Stimulated activated CD4-positive, alpha-beta T cell treated with anti-CD3 and anti-CD28 coated beads, TNF-alpha, amount 100 ng/mL, for 4 hours (primary cell): ENCODE measurements at places on chromosomes 12 and 14.

GRCh38 chr14:52076334-52076733 lies 7.5 kb upstream of the NID2 start:
- no peak for DNase-seq

DNA sequence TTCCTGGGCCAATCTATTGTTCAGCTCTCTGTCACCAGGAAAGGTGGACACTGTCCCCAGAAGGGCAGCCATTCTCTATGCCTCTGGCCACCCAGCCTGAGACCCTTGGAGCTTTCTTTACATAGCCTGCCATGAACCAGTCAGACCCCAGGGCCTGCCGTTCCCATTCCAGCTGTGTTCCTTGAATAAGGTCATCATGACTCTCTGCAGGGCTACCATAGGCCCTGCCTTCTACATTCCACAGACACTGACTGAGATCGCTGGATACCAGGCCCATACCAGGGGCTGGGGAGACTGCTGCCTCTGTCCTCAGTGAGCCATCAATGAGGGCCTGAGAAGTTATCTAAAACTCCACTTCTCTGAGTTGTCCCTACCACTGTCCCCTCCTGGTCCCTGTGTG lies 75.5 kb downstream of the SYNE3 start:
- no peak for DNase-seq

DNA sequence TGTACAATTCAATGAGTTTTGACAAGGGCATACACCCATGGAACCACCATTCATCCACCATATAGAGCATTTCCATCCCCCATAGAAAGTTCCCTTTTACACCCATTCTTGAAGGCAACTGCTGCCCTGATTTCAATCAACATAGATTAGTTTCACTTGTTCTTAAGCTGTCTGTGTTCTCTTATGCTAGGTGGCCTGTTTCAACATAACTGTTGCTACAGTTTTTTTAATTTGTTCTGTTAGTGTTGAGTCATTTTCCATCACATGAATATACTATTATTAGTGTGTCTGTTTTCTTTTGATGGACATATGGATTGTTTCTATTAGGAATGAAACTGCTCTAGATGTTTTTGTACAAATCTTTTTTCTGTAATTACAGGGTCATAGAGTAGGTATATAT lies 123.4 kb downstream of the PTPRQ start:
- no peak for DNase-seq

DNA sequence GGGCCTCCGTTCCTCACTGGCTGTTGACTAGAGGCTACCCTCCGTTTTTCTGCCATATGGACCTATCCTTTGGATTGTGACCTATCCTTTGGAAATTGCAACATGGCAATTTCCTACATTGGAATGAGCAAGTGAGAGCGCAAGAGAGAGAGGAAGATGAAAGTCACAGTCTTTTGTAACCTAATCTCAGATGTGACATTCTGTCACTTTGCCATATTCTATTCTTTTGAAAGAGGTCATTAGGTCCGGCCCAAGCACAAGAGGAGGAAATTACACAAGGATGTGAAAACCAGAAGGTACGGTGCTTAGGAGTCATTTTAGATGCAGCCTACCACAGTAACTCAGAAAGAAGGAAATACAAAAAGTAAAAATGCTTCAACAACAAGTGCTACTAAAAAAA lies 47.3 kb upstream of the SRP54 start:
- DNase-seq, result no peak

DNA sequence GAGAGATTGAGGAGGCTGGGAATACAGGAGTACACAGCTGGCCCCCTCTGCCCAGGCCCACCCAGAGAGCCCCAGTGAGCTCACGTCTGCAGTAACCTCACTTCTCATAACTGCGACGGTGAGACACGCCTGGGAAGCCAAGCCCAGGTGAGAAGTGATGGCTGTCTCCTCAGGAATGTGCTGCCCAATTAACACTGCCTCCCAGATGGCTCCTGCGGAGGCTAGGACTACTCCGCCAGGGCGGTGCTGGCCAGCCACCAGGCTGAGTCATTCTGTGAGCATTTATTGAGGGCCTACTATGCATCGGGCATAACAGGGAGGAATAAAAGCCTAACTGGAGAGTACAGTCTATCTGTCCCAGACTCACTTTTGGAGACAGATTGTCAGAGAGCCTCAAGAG lies 9.3 kb upstream of the TMEM106C start:
- no peak for DNase-seq
